Stimulated activated CD8-positive, alpha-beta memory T cell treated with anti-CD3 and anti-CD28 coated beads, Interleukin-2, amount 100 ng/mL, for 48 hours (primary cell): ENCODE measurements at places on chromosomes 3 and 15.

DNA sequence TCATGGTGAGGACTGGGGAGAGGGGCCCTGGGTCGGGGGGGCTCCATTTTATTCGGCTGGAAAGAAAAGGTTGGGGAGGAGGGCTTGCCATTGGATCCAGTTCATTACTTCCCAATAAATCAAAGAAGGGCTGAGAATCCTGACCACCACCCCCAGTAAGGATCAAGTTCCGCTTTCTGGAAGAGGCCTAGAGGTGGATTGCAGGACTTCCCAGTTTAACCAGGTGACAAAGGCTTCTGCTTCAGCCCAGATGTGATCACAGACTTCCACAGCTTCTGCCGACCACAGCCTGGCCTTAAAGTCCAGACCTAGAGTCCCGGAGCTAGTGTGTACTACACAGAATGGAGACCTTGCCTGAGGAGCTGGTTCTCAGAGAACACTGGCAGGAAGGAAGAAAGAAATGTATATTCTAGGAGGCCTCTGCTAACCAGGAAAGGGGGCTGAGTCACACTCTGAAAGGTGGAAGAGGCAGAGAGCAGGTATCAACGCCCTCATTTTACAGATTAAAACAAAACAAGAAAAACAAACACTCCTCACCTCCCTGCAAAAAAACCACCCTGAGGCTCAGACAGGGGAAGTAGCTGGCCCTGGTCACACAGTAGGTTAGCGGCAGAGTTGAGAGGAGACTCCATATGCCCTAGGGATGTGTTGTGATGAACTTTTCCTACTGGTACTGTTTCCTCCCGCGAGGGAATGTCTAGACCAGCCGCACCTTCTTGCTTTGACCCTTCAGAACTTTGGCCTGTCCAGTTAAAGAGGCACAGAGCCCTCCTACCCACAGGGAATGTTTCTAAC is 1.1 kb upstream of the CEMIP start:
- DNase-seq: no peak

GRCh38 chr15:29065571-29065970 is 179.8 kb downstream of the APBA2 start:
- DNase-seq: no peak

- DNase-seq: no peak
Measured at GRCh38 chr3:52429779-52430415, 15.0 kb downstream of the SEMA3G start.

DNA sequence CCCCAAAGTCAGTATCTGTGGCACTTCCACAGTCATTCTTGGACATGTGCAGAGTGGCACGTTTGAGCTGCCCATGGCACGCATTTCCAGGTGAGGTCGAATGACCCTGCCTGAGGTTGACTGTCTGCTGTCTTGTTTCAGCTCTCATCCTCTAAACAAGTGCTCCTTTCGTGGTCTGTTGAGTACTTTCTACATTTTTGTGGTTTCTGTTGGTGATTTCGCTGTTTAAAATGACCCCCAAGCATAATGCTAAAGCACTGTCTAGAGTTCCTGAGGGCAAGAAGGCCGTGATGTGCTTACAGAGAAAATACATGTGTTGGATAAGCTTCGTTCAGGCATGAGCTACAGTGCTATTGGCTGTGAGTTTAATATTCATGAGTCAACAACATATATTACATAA is 40.0 kb upstream of the SAMMSON start:
- no peak for DNase-seq

GRCh38 chr3:134978658-134979057 is 183.6 kb downstream of the EPHB1 start:
- no peak for DNase-seq

DNA sequence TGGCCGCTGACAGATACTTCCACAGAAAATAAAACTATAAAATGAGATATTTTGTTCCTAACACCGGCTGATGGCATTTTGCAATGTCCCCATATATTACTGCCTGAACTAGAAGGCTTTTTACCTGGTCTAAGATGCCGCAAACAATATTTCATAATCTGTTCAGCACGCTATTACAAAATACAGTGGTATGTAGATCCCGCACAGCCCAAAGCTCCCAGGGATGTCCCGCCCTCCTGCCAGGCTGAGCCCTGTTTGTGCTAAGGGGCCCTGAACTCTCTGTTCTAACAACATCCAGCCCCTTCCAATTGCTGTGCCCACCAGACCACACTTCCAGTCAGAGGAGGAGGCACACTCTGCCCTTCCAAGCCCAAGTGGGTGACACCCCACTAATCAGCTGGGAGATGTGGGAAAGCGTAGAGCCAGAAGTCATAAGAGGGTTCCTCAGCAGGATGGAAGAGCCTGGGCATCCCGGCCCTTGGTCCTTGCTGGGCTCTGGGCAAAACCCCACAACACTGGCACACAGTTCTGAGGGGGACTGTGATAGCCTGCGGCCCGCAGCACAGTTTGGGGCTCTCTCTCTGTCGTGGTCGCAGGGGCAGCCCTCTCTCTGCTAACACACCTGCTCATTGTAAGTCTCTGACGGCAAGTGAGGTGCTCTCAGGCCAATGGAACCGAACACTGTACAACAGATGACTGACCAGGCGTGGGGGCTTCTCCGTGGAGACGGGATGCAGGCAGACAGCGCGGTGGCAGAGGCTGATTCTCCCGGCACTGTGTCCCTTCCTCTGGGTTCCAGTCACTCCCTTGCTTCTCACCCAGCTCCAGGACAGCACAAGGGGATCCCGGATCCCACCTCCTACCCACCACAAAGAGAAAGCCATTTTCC is 55.2 kb downstream of the PCSK6 start:
- no peak for DNase-seq

- no peak for DNase-seq
Measured at GRCh38 chr15:33098094-33099058, 96.1 kb downstream of the FMN1 start.

GRCh38 chr3:42189001-42189460 is 77.0 kb downstream of the CCK start:
- no peak for DNase-seq

DNA sequence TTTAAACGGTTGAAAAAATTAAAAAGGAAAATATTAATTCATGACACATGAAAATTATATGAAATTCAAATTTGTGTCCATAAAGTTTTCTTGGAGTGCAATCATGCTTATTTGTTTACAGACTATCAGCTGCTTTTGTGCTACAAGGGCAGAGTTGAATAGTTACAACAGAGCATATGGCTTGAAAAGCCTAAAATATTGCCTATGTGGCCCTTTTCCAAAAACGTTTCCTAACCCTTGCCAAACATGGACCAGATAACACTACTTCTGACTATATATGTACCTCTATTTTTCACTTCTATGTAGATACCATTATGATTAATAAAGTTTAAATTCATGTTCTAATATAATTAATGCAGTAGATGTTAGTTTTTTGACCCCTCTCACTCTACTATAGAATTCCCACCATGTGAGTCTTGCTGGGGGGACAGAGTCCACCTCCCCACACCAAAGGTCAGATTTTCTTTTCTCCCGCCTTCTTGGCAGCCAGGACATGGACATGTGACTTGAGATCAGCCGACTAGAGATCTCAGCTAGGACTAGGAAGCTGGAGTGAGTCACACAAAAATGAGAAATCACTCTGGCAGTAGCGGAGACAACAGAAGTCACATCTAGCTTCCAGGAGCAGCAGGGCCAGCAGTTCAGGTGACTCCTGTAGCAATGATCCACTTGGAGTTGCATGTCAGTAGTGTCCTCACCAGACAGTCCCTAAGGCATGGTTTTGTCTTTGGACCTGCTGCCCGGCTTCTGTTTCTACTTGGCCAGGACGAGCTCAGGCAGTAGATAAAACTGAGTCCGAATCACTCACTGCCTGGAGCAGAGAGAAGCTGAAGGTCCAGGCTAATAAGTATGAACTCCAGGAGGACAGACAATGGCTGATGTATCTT is 22.4 kb downstream of the CIAO2A start:
- DNase-seq: no peak
